ENCODE measurements at places on chromosomes 11 and 22. TPM values are rescaled to one million over a fixed set of nuclear protein-coding genes. Genes with fewer than 3 reads are reported as not detected.
A peak's percentile ranks its signal among the peaks of the same experiment; 100 is the strongest.

Gene SMIM35
- 4.5 TPM for total RNA-seq

- no peaks in the 10 kb centered on the region for H3K36me3 ChIP-seq
- no peak for DNase-seq
- no peaks in the 10 kb centered on the region for H3K4me1 ChIP-seq
- H3K27me3 ChIP-seq = no peaks in the 10 kb centered on the region
- no peak overlapping the region for H3K27ac ChIP-seq
These were observed 665.4 kb downstream of the NTM start for GRCh38 chr11:132035766-132036165.

GRCh38 chr22:36236388-36237319 lies 2.7 kb downstream of the APOL2 start:
- no peak overlapping the region for H3K4me3 ChIP-seq
- no peaks in the 10 kb centered on the region for H3K36me3 ChIP-seq
- peaks cover 31% of the 10 kb centered on the region for H3K4me1 ChIP-seq
- H3K27ac ChIP-seq = no peak overlapping the region
- DNase-seq = no peak
- H3K27me3 ChIP-seq = no peaks in the 10 kb centered on the region

- H3K4me1 ChIP-seq = peaks cover 14% of the 10 kb centered on the region
- H3K27ac ChIP-seq = no peak overlapping the region
- no peaks in the 10 kb centered on the region for H3K36me3 ChIP-seq
- H3K27me3 ChIP-seq = no peaks in the 10 kb centered on the region
These were observed 29.8 kb downstream of the DUSP8 start for GRCh38 chr11:1542267-1542666.

DNA sequence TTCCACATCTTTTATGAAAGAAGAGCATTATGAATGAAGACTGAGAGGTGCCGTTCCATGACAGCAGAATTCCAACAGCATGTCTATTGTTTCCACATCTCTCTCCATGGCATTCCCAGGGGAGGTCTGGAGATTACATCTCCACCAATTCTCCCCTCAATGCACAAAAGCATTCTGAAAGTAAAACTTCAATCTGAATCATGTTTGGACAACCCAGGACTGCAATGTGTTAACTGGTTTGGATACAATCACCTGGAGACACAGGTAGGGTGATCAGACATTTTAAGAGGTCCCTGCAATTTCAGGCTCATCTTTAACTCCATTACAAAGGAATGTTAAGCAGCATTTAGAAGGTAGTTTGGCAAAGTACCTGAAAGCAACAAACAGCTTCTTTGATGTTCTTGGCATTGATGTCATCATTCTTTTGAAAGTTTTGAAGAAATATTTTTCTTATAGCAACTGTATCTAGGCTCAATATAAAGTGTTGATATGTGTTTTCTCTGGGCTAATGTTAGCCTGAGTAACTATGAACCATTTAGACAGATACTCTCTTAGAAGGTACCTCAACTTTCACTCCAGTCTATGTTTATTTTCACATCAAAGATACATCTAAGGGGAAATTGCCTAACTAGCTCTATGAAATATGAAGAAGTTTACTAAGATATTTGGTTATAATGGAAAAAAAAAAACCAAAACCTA lies 181.4 kb upstream of the MTMR2 start:
- peaks cover 1% of the 10 kb centered on the region for H3K36me3 ChIP-seq
- no peak overlapping the region for H3K4me3 ChIP-seq
- H3K27me3 ChIP-seq = no peaks in the 10 kb centered on the region
- no peaks in the 10 kb centered on the region for H3K4me1 ChIP-seq

DNA sequence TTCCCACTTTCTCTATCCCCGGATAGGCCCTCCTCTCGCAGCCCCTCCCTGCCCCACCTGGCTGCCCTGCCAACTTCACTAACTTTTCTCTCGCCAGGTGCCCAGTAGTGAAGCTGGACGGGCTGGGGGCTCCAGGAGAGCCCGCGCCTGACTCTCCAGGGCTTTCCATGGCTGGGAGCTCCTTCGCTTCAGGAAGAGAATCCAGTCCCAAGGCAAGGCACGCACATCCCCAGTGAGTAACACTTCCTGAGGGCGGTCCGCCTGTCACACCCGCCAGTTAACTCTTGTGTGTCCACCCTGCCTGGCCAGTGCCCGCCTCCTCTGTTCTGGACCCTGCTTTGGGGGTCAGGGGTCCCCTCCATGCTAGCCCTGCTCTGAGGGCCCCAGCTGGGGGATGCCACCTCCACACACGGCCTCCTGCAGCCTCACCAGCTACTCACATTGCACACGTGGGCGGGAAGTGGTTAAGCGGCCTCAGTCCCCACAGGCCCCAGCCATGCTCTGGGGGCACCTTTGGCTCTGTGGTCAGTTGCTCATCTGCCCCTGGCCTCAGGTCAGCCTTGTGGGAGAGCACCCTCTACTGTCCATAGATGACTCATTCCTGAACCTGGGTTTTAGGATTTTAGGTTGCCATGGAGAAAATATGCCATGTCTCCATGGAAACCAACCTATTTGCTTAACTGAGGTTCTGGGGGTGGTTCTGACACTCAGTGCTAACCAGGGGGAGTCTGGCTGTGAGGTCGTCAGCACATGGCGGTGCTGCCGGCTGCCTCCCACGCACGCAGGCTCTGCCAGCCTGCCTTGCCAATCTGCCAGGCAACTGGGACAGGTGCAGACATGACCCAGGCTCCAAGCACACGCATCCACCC lies at the start of gene RIN1:
TSS of gene RIN1 (minus strand) at position 201 of the 869 bp plus-strand sequence. CDS start at position 169, 32 bp downstream.
- H3K4me1 ChIP-seq = peaks cover 15% of the 10 kb centered on the region
- H3K4me3 ChIP-seq = peak within 1 kb of the TSS; percentile 50
- H3K27ac ChIP-seq = no peak within 1 kb of the TSS
- no peaks in the 10 kb centered on the region for H3K27me3 ChIP-seq
- H3K36me3 ChIP-seq = no peaks in the 10 kb centered on the region
- peak; percentile 57 for DNase-seq

GRCh38 chr11:76663912-76664440 lies 6.6 kb downstream of the LRRC32 start:
- no peak overlapping the region for H3K4me3 ChIP-seq
- H3K4me1 ChIP-seq = peaks cover 53% of the 10 kb centered on the region
- no peak overlapping the region for H3K27ac ChIP-seq
- H3K27me3 ChIP-seq = peaks cover 34% of the 10 kb centered on the region

DNA sequence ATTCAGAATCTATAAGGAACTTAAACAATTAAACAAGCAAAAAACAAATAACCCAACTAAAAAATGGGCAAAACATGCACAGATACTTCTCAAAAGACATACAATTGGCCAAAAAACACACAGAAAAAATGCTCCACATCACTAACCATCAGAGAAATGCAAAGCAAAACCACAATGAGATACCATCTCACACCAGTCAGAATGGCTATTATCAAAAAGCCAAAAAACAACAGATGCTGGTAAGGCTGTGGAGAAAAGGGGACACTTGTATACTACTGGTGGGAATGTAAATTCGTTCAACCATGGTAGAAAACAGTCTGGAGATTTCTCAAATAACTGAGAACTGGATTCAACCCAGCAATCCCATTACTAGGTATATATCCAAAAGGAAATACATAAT lies 24.8 kb downstream of the ENTHD1 start:
- DNase-seq = no peak
- peaks cover 29% of the 10 kb centered on the region for H3K4me1 ChIP-seq
- H3K36me3 ChIP-seq = no peaks in the 10 kb centered on the region
- no peaks in the 10 kb centered on the region for H3K27me3 ChIP-seq
- H3K4me3 ChIP-seq = no peak overlapping the region
- H3K27ac ChIP-seq = no peak overlapping the region
